ENCODE measurements at places on chromosomes 5 and 9.

DNA sequence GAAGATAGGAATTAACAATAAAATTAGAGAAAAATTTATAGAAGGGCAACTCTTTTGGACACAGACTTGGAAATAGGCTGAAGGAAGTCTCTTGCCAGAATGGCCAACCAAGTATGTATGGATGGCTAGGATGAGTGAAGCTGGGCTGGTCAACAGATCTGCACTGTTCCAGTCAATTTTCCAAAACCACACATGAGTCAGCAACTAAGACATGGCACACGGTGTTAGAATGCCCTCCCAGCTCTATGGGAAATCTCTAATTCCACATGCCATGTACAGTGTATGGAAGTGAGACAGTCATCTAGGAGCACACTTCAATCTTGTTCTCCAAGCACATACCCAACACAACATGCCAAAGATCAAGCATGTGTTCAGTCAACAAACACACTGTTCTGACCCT lies 129.6 kb downstream of the GLIS3 start:
- DNase-seq, result no peak

DNA sequence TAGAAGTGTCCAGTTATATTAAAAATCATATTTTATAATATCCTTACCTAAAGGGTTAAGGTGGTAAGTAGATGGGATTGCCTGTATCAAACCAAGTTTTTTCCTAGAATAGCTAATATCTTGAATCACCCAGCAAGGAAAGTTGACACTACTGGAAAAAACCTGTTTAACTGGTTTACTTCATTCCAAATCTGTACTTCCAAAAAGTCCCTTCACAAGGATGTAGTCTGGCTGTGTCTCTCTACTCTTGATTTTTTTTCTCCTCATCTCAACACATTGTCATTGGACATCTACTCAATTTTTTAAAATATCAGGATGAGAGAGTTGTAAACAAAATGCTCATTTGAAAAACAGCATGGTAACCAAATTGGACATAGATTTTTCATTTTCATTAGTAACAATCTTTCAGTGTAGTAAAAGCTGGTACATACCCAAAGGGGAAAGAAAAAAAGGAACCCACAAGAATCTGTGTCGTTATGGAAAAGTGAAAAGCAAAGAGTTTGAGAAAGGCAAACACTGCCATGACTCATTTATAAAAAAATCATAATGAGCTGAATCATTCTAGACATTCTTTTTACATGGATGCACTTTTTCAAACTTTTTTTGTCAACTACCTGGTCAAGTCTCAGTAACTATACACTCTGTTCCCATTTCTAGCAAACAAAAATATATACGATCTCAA lies 173.5 kb downstream of the GLIS3 start:
- DNase-seq, result no peak

- DNase-seq, result no peak
Measured at GRCh38 chr9:136756134-136756438, 2.0 kb downstream of the LCN8 start.

- no peak for DNase-seq
Measured at GRCh38 chr9:72674961-72675360, 153.6 kb downstream of the TMC1 start.

- no peak for DNase-seq
Measured at GRCh38 chr5:149313151-149313841, 32.0 kb upstream of the GRPEL2 start.

GRCh38 chr5:176806137-176806536 lies 4.2 kb upstream of the UNC5A start:
- no peak for DNase-seq

GRCh38 chr5:87457706-87458105 lies 45.0 kb upstream of the CCNH start:
- DNase-seq, result no peak

DNA sequence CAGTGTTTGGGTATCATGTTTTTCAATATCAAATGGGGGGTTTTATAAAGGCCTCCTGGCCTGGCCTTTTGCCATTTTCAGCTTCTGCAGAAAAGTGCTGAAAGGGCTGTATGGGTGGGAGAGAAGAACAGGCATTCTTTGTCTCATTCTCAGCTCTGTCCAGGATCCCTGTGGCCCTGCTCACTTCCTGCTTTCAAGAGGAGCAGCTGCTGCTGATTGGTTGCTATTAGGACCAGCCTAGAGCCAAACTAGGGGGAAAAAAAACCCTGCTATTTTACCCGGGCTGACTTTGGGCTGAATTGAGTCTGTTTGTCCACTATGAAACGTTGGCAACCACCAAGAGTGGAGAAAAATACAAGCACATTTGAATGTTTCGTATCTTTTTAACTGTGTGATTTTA lies 117.1 kb downstream of the CMYA5 start:
- DNase-seq, result no peak

DNA sequence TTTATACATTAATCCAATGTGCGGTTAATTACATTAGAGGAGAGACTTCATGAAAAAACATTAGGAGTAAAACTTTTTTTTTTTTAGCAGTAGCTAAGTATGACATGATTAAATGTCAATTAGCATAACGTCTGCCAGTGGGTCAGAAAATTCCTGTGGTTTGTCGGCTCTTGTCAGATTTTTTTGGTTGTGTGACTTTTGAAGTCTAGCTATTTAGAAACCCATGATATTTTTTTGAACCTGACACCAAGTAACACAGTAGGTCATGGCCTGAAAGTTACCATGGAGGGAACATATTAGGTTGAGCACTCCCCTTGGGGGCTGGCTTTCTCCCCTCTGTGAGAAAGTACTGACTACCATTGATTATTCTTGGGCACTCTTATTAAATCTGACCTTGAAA lies 84.8 kb upstream of the ALDH1A1 start:
- DNase-seq, result no peak

GRCh38 chr5:133763744-133764143 lies 151.4 kb upstream of the FSTL4 start:
- no peak for DNase-seq

GRCh38 chr5:153881687-153882086 lies 157.0 kb downstream of the FAM114A2 start:
- DNase-seq, result no peak

DNA sequence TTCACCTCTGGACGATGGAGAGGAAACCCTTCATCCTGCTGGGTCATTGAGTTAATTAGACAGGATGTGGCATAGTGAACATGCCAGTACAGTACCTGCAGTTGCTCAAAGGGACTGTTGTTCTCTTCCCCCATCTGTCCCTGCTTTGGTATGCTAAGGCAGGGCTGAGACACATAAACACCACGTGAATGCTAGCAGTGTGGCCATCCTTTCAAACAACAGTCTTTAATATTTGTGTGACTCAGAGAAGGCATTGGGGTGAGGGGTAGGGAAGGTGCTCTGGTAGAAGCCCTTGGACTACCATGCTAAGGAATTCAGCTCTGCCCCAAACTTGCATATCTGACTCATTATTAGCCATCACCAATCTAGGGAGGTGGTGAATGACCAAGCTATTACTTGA lies 180.2 kb upstream of the ZNF618 start:
- DNase-seq, result no peak

- DNase-seq, result no peak
Measured at GRCh38 chr9:100714372-100715099, 136.7 kb downstream of the CAVIN4 start.

DNA sequence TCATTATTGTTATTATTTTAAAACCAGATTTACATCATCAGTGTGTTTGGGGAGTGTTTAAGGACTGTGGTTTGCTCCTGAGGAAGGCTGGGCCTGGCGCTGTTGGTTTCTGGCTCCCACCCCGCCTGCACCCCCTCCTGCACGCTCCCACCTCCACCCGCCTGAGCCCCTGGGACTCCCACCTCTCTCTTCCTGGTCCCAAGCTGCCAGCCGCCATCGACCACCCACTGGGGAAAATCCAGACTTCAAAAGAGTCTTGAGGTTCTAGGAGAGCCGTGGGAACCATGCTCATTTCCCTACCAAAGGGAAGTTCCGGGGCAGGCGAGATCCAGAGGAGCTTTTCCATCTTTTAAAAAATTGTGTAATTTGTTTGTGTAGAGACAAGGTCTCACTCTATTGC lies 35.0 kb upstream of the FUBP3 start:
- DNase-seq, result no peak

DNA sequence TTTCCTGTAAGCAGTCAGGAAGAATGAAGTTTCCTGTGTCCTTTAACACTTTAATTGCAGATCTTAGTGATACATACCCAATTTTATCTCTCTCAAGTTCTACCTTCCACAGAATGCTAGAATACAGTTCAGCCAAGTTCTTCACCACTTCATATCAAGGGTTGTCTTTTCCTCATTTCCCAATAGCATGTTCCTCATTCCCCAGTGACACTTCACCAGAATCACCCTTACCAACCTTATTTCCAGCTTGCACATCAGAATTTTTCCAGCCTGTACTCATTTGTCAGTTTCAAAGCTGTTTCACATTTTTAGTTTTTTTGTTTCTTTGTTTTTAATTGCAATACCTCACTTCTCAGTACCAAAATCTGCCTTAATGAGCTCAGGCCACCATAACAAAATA lies 126.1 kb downstream of the ESM1 start:
- no peak for DNase-seq

GRCh38 chr5:131854134-131854533 lies 57.3 kb upstream of the FNIP1 start:
- no peak for DNase-seq

DNA sequence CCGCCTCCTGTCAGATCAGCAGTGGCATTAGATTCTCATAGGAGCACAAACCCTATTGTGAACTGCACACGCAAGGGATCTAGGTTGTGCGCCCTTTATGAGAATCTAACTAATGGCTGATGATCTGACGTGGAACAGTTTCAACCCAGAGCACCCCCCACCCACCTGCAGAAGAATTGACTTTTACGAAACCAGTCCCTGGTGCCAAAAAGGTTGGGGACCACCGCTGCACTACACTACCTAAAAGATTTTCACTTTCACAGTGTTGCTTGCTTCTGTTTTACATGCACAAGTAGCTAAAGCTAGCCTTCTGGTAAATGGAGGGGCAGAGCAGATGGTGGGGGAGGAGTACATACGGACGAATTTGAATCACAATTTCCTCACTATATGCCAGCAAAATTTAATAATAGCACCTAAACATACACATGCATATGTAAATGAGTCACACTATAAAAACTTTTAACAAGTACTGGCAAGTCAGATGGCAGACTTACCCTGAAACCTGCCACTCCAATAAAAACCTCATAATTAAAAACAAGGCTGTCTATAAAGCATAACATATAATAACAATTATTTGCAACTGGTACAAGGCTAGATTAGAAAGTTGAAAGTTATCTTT lies 24.0 kb upstream of the CDKN2B start:
- no peak for DNase-seq

- no peak for DNase-seq
Measured at GRCh38 chr5:116038817-116039216, 6.5 kb downstream of the ARL14EPL start.

DNA sequence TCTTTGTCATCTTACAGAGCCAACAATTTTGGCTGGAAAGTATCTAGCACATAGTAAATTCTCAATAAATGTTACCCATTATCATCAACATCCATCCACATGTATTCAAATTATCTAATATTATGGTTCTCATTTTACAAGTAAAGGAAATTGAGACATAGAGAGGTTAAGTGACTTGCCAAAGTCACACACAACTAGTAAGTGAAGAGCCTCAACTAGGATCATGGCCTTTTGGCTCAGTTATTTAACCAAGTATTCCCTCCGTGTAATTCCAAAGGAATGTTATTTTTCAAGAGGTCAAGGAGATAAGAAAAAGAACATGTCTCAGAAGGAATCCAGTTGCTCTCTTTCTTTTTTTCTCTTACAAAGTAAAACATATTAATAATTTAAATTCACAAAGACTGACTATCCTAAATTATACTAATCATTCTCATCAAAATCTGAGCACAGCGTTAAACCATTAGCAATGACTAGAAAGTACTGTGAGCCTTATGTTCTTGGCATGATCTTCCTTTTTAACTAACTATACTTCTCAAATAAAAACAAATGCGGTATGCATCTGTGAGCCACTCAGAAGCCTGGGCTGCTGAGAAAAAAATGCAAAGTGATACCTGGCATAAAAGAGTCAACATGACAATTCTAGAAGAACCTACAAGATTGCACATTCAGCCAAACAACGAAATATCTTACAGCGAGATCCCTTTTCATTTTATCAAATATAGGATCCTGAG lies 350.9 kb downstream of the GLIS3 start:
- no peak for DNase-seq

- no peak for DNase-seq
Measured at GRCh38 chr5:133440467-133441115, 171.8 kb downstream of the FSTL4 start.

- no peak for DNase-seq
Measured at GRCh38 chr9:88998503-88998902, 7.2 kb downstream of the S1PR3 start.

DNA sequence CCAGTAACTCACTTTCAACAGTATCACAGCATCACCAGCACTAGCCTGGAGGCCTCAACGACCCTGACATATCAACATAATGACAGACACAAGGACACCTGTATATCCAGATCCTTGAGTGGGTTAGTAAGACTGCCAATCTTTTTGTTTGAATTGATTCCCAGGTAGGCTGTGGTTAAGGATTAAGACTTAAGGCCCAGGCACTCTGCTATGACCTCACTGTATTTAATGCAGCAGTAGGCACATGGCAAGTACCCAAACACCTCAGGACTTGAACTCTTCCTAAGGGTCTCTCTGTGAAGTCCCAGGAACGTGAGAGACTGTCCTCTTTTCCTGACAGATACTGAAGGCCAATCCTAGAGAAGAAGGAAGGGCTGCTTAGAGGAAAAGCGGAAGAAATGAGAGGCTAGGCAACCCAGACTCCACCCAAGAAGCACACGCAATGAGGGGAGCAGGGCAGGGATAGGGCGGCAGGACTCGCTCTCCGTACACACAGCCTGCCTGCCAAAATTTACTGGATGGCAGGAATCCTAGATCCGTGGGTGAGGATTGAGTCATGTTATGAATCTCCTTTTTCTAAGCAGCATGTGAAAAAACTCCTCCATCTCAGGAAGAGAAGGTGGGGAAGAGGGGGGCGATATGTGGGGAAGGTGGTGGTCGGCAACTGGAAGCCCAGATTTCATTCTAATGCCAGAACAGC lies 93.4 kb downstream of the SIL1 start:
- no peak for DNase-seq

DNA sequence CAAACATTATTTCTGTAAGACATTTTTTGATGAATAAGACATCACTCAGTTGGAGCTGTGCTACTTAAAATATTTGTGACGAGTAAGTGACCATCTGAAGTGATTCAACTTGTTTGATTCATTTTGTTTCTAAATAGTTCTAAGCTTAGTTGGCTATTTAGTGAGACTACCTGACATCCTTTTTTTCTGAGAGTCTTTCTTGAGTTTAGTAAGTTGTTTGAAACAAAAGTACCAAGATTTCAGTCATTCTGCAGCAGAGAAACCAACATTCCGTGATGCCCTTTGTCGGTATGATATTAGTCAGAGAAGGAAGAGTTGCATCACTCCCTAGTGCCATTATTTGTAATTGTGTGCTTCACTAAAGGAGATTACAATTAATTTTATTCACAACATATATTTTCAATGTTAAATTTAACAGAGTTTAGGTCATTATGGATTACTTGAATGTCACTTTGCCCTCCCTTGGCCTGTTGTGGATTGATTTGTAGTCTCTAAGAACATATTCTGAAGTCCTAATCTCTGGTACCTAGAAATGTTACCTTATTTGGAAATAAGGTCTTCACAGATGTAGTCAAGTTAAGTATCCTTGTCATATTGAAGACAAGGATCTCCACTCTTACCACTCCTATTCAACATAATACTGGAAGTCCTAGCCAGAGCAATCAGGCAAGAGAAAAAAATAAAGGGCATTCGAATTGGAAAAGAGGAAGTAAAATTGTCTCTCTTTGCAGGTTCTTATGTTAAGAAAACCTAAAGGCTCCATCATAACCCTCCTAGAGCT lies 212.2 kb downstream of the PCSK1 start:
- DNase-seq, result no peak
